ENCODE measurements at places on chromosomes 3 and 15.

- DNase-seq: no peak
Measured at GRCh38 chr3:102178817-102179216, 256.0 kb upstream of the ZPLD1 start.

DNA sequence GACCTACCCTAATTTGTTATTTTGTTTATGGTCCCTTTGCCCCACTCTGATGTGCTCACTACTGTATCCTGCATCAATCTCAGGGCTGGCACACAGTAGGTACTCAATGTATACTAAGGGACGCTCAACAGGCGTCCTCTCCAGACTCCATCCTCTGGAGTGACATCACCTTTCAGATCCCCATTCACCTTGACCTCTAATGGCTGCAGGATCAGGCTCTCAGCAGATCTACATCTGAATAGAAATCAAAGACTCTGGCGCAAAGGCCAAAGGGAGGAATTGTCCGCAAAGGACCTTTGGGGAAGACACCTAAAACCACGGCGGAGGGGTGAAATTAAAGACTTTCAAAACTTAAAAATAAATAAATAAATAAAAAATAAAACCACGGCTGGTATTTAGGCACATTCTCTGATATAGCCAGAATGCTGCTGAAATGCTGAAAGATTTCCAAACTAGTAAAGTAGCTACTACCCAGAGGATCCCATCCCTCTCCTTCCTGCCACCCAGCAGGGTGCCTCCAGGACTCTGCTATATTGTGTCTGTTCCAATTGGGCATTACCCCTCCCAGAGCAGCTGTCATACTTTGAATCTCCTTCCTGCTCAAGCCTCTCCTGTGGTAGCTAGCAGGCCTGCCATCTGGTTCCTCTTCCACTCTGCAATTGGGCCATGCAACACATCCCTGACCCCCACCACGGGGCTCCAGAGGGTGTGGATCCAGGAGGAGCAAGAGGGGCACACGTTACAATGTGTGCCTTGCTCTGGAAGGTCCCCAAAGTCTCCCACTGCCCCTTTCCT, 6.1 kb downstream of the SHF start:
- peak; percentile 64 for DNase-seq

GRCh38 chr3:42226470-42227425, 39.2 kb downstream of the CCK start:
- DNase-seq: no peak

GRCh38 chr15:78565951-78566774, 843 bp downstream of the CHRNA5 start:
- peak; percentile 58 for DNase-seq

DNA sequence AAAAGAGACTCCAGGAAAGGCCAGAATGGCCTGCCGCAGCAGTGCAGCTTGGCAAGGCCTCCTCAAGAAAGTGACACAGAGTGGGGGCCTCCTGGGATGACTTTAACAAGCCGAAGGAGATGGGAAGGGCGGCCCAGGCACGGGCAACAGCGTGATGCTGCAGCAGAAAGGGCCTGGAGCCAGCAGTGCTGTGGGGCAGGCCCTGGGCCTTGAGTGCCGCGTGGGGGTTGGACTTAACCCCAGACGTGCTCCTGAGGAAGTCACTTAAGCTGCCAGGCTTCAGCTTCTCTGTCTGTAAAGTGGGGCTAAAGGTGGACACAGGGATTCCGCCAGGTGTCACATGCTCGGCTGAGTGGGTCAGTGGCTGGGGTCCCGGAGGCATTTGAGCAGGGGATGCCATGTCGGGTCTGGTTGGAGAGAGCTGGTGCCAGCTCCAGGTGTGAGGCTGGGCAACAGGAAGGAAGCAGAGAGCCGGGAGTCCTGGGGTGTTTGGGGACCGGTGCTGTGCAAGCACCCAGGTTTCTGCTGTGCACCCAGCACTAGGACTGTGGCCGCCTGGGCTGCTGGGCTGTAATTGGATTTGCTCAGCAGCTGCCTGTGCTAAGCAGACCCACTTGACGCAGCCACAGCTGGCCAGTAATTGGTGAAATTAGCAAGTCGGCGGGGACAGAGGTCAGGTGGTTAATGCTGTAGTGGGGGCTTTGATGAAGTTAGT, 7.8 kb downstream of the DNAJB8 start:
- peak; percentile 79 for DNase-seq

DNA sequence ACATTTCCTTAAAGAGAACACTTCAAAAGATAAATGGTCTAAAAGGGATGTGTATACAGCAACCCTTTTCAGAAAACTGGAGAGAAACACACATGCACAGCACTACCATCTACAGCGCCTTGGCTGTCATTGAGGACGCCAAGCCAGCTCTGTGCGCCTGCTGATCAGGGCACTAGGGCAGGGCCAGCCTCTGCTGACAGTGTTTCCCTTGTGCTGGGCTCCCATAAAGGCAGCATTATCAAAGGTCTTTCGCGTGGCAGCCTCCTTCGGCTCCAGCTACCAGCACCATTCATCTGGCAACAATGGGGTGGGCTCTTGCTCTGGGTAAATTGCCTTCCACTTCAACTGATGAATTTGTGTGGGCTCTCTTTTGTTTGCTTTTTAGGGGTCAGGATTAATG, 53.4 kb downstream of the LDHAL6B start:
- no peak for DNase-seq

GRCh38 chr15:78304216-78305066, 5.0 kb upstream of the SKIC8 start:
- DNase-seq: no peak

- no peak for DNase-seq
Measured at GRCh38 chr3:62678841-62679240, 196.4 kb downstream of the CADPS start.

GRCh38 chr15:74399100-74399499, 31.7 kb upstream of the CYP11A1 start:
- no peak for DNase-seq

DNA sequence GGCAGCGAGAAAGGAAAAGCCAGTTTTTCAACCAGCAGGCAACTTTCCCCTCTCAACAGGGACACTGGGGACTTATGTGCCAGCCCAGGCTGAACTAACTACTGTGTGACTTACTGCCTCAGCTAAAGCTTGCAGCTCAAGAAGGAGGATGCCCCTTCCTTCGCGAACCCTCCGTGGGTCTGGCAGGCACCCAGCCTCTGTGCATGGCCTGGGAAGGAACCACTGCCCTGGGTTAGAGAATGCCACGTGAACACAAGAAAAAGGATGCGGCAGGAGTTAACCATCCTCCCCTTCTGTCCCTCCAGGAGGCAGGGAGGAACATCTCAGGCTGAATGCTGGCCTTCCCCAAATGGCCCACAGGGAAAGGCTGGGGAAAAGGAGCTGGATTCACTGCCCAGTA, 29.0 kb downstream of the CHDH start:
- DNase-seq: no peak

- no peak for DNase-seq
Measured at GRCh38 chr15:26872206-26872605, 5.3 kb downstream of the GABRA5 start.

- DNase-seq: no peak
Measured at GRCh38 chr3:171892457-171892856, 49.3 kb downstream of the TMEM212 start.

DNA sequence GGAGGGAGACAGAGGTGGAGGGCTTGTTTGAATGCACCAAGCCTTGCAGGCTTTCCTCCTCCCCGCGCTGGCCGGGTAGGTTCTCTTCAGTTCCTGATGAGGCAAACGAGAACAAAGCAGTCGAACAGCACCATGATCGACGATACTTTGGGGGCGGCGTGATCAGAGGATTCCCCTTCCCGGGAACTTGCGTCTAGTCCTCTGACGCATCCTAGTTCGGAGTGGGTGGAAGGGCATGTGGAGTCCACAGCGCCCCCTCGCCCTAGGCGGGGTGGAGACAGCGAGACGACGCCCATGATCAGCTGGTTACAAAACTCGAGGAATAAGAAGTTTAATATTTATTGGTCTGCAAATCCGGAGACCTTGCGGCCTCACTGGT, 452 bp upstream of the SV2B start:
- peak; percentile 72 for DNase-seq

DNA sequence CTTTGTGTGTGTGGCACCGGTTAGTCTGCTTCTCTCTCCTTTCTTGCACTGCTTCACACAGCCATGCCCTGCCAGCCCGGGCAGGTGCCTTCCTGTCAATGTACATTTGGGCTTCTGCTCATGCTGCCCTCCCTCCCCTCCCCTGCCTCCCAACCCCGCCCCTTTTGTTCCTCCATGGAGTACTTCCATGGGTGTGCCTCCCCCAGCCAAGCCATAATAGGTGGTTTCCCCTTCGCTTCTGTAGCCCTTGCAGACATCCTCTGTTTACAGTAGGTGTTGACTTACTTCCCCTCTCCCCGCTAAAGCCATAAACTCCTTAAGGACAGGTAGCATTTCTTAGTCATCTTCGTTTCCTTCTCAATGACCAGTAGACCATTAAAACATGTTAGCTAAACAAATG, 31.8 kb upstream of the CRTC3 start:
- no peak for DNase-seq

- DNase-seq: no peak
Measured at GRCh38 chr3:149487598-149488197, 13.2 kb downstream of the TM4SF4 start.

- DNase-seq: no peak
Measured at GRCh38 chr15:74798388-74799254, 14.0 kb upstream of the LMAN1L start.

GRCh38 chr15:91182101-91182500, 82.0 kb downstream of the SV2B start:
- DNase-seq: no peak

GRCh38 chr3:126179825-126180476, 435 bp downstream of the ALDH1L1 start:
- DNase-seq: peak; percentile 85

DNA sequence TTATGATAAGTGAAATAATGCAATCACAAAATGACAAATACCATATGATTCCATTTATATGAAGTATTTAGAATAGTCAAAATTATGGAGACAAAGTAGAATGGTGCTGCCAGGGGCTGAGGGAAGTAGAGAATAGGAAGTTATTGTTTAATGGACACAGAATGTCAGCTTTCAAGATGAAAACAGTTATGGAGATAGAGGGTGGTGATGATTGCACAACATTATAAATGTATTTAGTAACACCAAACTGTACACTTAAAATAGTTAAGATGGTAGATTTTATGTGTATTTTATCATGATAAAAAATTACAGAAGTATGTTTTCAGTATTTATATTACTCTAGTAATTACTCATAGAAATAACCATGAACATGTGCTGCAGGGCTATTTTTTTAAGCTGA, 100.8 kb upstream of the AZI2 start:
- DNase-seq: no peak

GRCh38 chr15:25094066-25094465, 139.3 kb downstream of the SNRPN start:
- DNase-seq: no peak

DNA sequence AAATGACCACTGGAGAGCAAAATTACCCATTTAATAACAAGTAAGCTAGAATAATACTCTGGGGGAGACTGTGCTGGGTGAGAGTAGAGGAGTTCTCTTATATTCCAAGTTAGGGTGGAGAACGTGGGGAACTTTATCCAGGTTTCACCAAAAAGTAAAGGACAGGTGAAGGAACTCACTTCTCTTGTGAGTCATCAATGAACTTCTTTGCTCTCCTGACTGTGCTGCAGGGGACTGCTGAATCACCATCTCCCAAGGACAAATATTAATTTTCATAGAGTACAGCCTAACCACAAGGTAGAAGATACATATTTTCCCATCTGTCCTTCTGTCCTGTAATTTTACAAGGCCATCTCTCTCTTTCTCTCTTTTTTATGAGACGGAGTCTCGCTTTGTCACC, 8.3 kb upstream of the PDCD6IP start:
- DNase-seq: no peak

GRCh38 chr3:133595341-133595740, 21.9 kb downstream of the CDV3 start:
- DNase-seq: no peak

GRCh38 chr15:101185336-101185735, 66.5 kb downstream of the CHSY1 start:
- DNase-seq: no peak

DNA sequence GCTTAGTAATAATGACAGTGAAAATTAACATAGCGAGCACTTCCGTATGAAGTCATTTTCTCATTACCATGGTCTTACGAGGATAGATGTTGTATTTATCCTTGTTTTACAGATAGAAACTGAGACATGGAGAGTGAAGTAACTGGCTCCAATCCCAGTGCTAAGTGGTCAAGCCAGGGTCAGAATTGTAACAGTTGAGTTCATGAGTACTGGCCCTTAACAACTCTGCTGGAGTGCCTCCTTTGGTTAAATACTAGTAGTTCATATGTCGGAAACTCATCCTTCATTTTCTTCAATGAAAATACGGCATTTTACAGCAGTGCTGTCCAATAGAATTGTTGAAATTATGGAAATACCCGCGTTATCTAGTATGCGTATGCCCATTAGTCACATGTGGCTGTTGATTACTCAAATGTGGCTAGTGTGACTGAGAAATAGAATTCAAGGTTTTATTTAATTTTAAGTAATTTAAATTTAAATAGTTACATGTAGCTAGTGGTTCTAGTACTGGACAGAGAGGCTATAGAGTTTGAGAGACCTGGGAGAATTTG, 32.5 kb downstream of the FNDC3B start:
- DNase-seq: no peak
